ENCODE measurements at places on chromosomes 16 and 17.
A peak's percentile ranks its signal among the peaks of the same experiment; 100 is the strongest.

- no peak for DNase-seq
Measured at GRCh38 chr16:52921104-52921503, 131.6 kb downstream of the CHD9NB start.

DNA sequence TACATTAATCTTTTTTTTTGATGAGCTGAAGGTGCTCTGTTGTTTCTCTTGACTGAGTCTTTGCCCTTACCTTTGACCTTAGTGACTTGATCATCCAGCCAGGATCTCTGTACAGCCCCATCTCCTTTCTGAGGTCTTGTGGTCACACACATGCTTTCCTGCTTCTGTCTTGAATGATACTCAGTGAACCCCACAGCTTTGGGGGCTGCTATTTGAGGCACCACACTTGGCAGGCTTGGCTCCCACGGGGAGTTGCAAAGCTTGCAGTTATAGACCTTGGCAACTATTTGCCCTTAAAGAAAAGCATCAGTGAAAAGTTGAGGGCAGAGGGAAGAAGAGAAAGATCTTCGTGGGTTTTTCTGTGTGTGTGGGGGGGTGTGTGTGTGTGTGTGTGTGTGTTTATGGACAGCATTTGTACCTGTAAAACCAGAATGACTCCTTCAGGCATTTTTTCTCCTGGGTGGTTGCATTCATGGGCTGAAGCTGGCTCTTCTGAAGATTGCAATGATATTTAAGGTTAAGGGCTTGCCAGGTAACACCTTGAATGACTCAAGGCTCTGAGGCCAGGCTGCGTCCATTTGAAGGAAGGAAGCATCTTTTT, 101.6 kb downstream of the MSI2 start:
- no peak for DNase-seq

GRCh38 chr16:69150146-69150865, 17.9 kb downstream of the UTP4 start:
- DNase-seq = peak; percentile 15

GRCh38 chr16:67389911-67390815, 3.1 kb downstream of the TPPP3 start:
- no peak for DNase-seq

- DNase-seq = no peak
Measured at GRCh38 chr17:59152925-59153324, 2.1 kb downstream of the SKA2 start.

GRCh38 chr17:9533441-9533840, 42.2 kb downstream of the STX8 start:
- no peak for DNase-seq

DNA sequence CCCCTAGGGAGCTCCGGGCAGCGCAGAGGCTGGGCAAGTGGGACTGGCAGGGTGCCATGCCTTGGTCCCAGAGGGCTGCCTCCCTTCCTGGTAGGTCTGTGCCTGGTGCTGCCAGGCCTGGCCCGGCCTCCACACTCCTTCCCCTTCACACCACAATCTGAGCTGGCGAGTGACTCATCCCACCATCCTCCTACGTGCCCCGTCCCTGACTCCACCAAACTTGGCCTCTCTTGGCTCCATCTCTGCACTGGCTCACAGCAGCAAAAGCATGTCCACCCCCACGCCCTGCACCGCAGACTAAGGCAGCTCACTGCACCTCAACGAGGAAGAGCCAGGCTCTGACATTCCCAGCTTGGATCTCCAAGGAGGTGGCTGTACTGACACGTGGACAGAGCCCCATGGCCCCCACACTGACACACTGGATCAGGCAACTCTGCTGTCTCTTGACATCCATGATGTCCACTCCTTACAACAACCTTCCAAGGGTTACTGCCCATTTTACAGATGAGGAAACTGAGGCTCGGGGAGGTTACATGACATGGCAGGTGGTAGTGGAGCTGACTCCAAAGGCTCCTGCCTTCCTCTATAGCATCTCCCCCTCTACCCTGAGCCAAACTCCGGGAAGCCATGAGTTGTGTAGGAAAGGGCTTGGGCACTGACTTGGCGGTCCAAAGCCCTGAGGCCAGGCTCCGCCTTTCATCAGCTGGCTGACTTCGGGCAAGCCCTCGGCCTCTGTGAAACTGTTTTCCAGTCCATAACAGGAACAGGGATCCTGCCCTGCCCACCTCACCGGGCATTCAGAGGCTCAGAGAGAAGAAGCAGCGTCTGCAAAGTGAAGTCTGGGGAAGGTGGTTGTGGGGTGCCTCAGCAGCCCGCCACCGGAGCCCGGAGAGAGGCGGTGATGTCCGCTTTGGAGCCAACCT, 20.1 kb upstream of the KRT19 start:
- no peak for DNase-seq

GRCh38 chr17:63154586-63155244, 188.7 kb downstream of the TANC2 start:
- DNase-seq = no peak

DNA sequence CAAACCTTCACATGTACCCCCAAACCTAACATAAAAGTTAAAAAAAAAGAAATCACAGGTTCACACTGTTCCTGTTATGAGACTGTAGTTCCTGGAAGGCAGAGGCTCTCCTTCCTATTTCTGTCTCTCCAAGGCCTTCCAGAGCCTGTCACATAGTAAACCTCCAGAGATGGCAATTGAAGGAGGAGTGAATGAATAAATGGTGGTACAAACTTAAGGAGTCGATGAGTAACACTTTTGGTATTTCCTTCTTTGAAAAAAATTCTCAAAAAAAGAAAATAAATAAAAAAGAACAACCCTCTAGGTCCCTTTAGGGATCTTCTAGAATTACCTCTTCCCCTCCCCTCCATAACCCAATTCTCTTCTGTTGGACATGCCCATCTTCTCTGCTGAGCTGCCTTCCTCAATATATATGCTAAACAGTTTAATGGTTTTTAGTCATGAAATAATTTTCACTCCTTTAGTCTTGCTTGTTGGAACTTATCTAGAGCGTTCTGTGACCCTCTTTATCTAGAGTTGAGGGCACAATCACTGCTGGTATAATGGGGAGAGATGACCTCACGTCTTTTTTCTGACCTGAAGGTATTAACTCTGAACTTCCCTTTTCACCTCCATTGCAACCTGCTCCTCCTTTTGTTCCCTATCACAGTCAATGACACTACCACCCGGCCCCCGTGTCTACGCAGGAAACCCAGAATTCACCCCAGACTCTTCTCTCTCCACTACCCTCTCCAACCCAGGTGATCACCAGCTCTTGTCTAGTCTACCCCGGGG, 1.7 kb upstream of the TAF15 start:
- no peak for DNase-seq

DNA sequence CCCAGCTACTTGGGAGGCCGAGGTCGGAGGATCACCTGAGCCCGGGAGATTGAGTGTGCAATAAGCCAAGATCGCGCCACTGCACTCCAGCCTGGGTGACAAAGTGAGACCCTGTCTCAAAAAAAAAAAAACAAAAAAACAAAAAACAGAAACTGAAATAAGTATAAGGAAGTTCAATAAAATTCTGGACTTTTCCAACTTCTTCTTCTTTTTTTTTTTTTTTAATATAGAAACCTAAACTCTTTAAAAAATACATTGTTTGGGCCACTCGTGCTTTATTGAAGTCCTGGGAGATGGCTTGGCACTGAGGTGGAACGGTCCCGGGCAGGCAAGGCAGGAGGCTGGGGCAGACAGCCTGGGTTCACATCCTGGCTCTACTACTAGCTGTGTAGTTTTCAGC, 36.8 kb downstream of the KATNIP start:
- DNase-seq = no peak

DNA sequence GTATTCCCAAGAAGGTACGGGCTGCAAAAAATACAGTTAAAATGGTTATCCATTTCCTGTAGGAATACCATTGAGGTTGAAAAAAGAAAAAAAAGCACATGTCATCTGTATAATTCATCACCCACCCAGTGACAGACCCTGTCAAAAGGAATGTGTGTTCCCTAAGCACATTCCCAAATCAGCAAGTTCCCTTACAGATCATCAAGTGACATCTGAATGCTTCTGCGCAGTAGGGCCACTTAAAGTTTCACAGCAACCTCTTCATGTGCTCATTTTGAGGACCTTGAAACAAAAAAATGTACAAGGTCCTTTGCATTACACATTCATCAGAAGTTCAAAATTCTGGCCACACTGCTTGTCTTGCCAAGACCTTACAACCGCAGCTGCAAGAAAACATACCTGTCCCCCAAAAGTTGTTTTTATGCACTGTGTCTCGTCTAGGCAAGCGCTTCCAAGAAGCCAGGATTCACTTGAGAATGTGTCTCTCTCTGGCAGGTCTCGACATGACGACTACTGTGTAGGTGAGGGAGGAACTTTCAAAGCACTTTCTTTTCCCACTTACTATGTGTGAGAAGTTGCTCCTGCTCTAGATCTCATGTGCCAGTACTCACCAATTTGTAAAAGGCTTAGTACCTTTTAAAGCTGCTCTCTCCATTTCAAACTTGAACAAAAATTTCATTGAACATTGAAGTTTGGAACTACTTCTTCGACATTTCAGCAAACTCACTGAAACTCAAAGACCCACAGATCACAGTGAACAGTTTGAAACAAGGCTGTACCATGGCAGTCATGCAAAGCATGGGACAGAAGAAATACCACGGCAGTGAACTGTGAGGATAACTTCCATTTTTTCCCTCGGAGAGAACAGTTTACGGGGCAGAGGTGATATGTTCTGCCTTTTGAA, 4.3 kb upstream of the POLG2 start:
- no peak for DNase-seq

DNA sequence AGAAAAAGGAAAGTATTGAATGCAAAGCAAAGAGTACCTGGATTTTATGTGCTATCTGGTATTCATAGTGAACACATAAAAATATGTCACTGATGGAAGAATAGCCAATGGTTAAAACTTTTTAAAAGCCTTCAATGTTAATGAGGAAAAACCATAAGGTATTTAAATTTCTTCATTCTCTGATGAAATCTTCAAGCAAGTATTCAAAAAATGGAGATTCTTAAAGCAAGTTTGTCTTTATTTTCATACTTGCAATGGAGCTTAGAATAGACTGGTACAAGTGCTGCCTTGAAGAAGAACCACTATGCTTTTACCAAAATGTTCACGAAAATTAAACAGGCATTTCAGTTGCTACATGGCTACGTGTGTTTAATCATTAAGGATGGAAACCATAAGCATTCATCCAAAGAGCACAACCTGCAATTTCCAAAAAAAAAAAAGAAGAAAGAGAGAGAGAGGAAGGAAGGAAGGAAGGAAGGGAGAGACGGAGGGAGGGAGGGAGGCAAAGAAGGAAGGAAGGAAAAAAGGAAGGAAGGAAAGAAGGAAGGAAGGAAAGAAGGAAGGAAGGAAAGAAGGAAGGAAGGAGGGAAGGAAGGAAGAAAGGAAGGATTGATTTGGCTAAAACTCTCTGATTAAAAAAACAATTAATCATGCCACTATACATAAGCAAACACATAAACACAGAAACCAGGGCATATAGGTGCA, 17.6 kb downstream of the HS3ST3A1 start:
- DNase-seq = no peak

- DNase-seq = no peak
Measured at GRCh38 chr16:24988129-24988518, 27.0 kb downstream of the ARHGAP17 start.

Measured in NCI-H1417 treated with DMSO at 0.1 percent for 48 hours (cell line).